ENCODE measurements at places on chromosomes 4 and X.
A peak's percentile ranks its signal among the peaks of the same experiment; 100 is the strongest.

GRCh38 chrX:132776486-132777210 lies 181.8 kb downstream of the HS6ST2 start:
- no peak for DNase-seq

GRCh38 chrX:27565992-27566391 lies 24.2 kb upstream of the DCAF8L2 start:
- no peak for DNase-seq

DNA sequence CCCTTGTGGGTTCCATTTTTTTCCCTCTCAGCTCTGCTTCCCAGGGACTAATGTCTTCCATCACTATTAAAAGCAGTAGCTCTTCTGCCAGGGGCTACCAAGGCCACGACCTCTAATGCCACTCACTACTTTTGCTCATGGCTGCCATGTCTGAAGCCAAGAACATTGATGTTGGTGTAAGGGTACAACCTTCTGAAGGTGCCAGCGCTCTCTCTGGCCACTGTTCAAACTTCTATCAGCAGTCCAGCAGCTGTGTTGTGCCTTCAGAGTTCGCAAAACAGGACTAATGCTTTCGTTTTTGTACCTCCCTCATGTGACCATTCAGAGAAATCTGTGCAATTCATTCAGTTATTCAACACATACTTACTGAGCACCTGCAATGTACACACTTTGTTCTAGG lies 121.5 kb upstream of the ENPEP start:
- DNase-seq = no peak

DNA sequence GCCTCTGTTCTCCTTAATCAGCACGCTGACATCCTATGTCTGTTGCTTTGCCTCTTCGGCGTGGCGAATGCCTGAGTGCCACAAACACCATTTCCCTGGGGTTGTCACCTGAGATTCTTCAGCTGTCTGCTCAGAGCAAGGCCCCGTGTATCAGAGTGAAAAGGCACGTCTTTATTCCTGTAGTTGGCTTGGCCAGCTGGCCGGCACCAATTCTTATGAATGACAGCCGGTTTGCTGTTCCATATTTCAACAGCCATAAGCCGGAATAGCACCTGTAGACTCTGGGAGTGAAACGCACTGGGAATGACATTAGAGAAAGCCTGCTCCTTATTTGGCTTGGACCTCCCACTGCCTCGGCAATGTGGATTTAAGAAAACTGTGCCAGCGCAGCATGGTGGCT lies 89.3 kb downstream of the MGST2 start:
- no peak for DNase-seq

GRCh38 chr4:185311113-185311888 lies 84.4 kb downstream of the LRP2BP start:
- DNase-seq = no peak

DNA sequence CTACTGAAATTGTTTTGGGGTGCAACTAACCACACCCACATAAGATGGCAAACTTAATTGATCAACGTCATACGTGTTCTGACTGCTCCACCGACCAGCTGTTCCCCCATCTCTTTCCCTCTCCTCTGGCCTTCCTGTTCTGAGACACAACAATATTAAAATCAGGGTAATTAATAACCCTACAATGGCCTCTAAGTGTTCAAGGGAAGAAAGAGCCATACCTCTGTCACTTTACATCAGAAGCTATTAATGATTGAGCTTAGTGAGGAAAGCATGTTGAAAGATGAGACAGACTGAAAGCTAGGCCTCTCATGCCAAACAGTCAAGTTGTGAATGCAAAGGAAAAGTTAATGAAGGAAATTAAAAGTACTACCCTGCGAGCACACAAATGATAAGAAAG lies 173.9 kb upstream of the FTHL17 start:
- no peak for DNase-seq

- no peak for DNase-seq
Measured at GRCh38 chrX:77742788-77743476, 43.1 kb downstream of the ATRX start.

- DNase-seq = peak; percentile 47
Measured at GRCh38 chr4:155377276-155377675, 511 bp upstream of the MAP9 start.

- DNase-seq = no peak
Measured at GRCh38 chr4:72446353-72447055, 122.5 kb downstream of the ADAMTS3 start.

GRCh38 chr4:16807355-16807754 lies 91.1 kb downstream of the LDB2 start:
- no peak for DNase-seq

- no peak for DNase-seq
Measured at GRCh38 chrX:148214786-148215185, 233.6 kb downstream of the FMR1NB start.

- DNase-seq = no peak
Measured at GRCh38 chr4:162706051-162706450, 460.6 kb downstream of the NAF1 start.

- DNase-seq = no peak
Measured at GRCh38 chrX:23720117-23720677, 22.9 kb downstream of the ACOT9 start.

GRCh38 chrX:128078545-128078944 lies 26.3 kb upstream of the ACTRT1 start:
- no peak for DNase-seq

DNA sequence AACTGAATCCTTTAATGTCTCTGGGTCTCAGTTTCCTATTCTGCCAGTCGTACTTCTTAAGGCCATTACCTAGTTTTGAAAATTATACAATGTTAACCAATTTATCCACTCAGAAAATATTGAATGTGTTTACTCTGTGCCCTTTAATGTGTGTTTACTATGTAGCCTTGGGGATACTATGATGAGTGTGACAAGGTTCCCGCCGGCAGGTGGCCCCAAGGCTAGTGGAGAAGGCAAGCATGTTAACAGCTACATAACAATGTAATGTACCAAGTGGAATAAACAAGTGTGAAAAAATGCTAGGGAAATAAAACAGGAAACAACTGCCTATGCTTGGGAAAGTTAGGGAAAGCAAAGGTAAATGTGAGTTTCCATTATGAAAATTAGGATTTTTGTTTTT lies 187.3 kb upstream of the MBNL3 start:
- DNase-seq = no peak

GRCh38 chr4:82044141-82044993 lies 329.4 kb downstream of the HNRNPD start:
- peak; percentile 52 for DNase-seq

GRCh38 chrX:49308604-49309269 lies 5.3 kb downstream of the GAGE10 start:
- no peak for DNase-seq
